HepG2 (cell line): ENCODE measurements at places on chromosomes 13 and 19. TPM values are rescaled to one million over a fixed set of nuclear protein-coding genes. Genes with fewer than 3 reads are reported as not detected.
A peak's percentile ranks its signal among the peaks of the same experiment; 100 is the strongest.

- H3K27ac ChIP-seq = no peak overlapping the region
- no peak overlapping the region for H3K4me3 ChIP-seq
- H3K27me3 ChIP-seq = no peaks in the 10 kb centered on the region
- DNase-seq = no peak
These were observed 11.7 kb downstream of the ZNF226 start for GRCh38 chr19:44176590-44176989.

DNA sequence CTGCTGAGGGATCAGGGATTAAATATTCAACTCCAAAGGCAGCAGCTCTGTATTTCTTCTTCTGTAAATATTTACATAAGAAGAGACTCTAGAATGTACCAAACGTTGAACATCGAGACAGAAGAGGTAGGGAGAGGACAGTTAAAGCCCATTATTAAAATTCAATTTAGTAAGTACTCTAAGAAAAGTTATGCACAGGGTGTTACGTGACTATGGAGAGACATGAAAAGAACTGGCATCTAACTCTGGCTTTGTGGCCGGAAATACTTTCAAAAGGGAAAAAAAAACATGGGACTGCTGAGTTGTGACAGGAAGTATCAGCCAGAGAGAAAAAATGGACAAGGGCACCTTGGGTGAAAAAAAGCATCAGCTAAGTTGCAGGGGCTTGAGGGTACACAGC, 36.7 kb downstream of the LNX2 start:
- H3K27ac ChIP-seq = peak overlapping the region; percentile 33
- H3K4me1 ChIP-seq = peaks cover 37% of the 10 kb centered on the region
- H3K27me3 ChIP-seq = no peaks in the 10 kb centered on the region
- peaks cover 4% of the 10 kb centered on the region; the same call in 1 of the 2 replicates for H3K36me3 ChIP-seq
- peak; percentile 7 for DNase-seq
- H3K4me3 ChIP-seq = no peak overlapping the region

DNA sequence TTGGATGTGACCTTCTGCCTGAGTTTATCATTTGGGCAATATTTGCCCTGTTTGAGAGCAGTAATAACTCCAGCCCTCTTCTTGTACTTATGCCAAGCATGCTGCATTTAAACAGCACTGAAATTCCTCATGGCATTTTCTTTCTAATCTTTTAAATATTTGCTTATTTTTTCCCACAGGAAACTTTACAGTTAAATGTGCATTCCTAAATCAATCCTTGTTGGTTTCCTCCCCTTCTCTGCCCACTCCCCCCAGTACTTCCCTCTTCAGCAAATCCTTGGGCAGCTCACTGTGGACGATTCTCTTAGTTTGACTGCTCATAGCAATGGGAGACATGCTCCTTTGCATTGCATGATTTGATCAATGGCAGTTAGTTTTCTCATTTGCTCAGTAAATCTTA, 68.7 kb downstream of the RAP2A start:
- DNase-seq = no peak
- no peak overlapping the region for H3K27ac ChIP-seq
- H3K4me3 ChIP-seq = no peak overlapping the region
- no peaks in the 10 kb centered on the region for H3K36me3 ChIP-seq
- peaks cover 32% of the 10 kb centered on the region; the same call in 1 of the 2 replicates for H3K4me1 ChIP-seq
- no peaks in the 10 kb centered on the region for H3K27me3 ChIP-seq

- no peaks in the 10 kb centered on the region for H3K27me3 ChIP-seq
- H3K36me3 ChIP-seq = no peaks in the 10 kb centered on the region
- H3K27ac ChIP-seq = no peak overlapping the region
- no peak overlapping the region for H3K4me3 ChIP-seq
- no peaks in the 10 kb centered on the region for H3K4me1 ChIP-seq
- DNase-seq = no peak
These were observed 385.6 kb downstream of the IRS2 start for GRCh38 chr13:109400624-109401257.

- no peaks in the 10 kb centered on the region for H3K27me3 ChIP-seq
- DNase-seq = no peak
- H3K4me3 ChIP-seq = no peak overlapping the region
These were observed 390.8 kb downstream of the FOXO1 start for GRCh38 chr13:40275636-40276035.

Gene BRSK1
- total RNA-seq = 0.18 TPM in 1 of 2 replicates, not detected in the other
